ENCODE measurements at places on chromosomes 11 and 22. TPM values are rescaled to one million over a fixed set of nuclear protein-coding genes. Genes with fewer than 3 reads are reported as not detected.

- DNase-seq = no peak
These were observed 30.6 kb downstream of the PISD start for GRCh38 chr22:31631436-31631835.

GRCh38 chr11:36229091-36229705, 60.0 kb downstream of the COMMD9 start:
- no peak for DNase-seq

DNA sequence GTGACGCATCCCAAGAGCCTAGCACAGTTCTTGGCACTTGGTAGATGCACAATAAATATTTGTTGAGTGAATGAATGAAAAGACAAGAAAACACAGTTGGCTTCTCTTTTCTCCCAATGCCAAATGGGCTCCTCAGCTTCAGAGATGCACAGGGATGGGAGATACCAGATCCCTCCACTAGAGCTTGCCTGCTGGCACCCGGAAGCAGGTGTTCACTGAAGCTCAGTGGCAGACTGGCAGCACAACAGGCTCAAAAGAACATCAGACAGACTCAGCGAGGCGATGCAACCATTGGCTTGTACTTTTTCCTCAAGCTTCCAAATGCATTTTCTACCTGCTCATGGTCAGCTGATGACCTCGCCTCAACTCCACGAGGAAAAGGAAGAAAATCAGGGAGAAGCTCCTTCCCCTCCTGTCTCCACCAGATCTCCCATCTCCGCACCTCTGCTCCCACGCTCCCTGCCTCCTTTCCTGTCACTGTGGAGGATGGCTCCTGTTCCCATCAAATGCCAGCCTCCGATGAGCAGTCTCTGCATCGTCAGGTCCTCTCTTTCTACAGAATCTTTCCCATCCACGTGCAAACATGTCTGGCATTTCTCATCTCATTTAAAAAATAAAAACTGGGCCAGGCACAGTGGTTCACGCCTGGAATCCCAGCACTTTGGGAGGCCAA, 5.8 kb downstream of the RAPSN start:
- DNase-seq = no peak

- DNase-seq = no peak
These were observed 28.7 kb downstream of the ZNRF3 start for GRCh38 chr22:28911777-28912669.

- DNase-seq = no peak
These were observed 7.5 kb downstream of the BCL9L start for GRCh38 chr11:118918128-118918685.

Gene CELSR1
- 3.7 TPM for total RNA-seq

Measured in thymus (tissue), 14 donors.